ENCODE measurements at places on chromosomes 13 and 19. TPM values are rescaled to one million over a fixed set of nuclear protein-coding genes. Genes with fewer than 3 reads are reported as not detected.

DNA sequence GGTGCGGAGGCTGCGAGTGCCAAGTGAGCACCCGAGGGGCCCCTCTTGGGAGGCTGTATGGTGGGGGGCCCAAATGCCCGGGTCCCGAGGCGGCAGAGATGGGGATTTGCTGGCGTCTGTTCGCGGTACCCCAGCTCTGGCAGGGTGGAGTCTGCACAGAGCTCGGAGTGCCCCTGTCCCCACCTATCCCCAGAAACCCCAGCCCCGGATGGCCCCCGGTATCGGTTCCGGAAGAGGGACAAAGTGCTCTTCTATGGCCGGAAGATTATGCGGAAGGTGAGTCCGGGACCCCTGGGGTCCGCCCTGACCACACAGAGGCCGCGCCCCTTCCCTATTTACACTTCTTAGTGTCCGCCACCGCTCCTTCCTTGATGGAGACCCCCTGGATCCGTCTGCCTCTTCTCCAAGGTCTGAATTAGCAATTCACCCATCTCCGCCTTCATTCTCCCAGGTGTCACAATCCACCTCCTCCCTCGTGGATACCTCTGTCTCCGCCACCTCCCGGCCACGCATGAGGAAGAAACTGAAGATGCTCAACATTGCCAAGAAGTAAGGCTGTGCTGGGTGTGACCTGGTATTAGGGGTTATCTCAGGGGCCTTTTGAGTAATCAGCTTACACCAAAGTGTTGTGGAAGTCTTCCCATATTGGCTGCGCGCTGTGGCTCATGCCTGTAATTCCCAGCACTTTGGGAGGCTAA, 630 bp downstream of the PNPLA6 start:
- peak overlapping the region; percentile 58 for H3K27ac ChIP-seq
- H3K27me3 ChIP-seq: no peaks in the 10 kb centered on the region
- H3K4me1 ChIP-seq: peaks cover 4% of the 10 kb centered on the region

- peaks cover 18% of the 10 kb centered on the region for H3K4me1 ChIP-seq
- no peak overlapping the region for H3K4me3 ChIP-seq
- peaks cover 11% of the 10 kb centered on the region for H3K36me3 ChIP-seq
- no peaks in the 10 kb centered on the region for H3K27me3 ChIP-seq
- DNase-seq: no peak
- no peak overlapping the region for H3K27ac ChIP-seq
These were observed 39.1 kb downstream of the FAM216B start for GRCh38 chr13:42820451-42820850.

DNA sequence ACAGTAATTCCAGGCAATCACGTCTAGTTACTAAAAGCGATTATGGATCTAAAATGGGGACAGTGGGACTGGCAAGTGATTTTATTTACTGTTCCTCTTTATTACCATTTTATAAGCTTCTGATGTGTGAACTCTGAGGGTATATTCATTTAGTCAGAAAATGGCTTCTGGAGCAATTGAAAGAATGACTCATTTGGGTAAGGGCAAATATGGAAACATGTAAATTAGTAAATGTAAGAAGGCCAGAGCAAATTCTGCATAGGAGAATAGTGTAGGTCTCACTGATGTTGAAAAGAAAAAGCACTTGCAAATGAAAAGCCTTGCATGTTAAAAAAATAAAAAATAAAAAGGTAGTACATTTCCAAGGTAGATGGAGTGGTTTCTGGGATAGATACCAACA, 262.2 kb downstream of the KLF5 start:
- H3K27me3 ChIP-seq: no peaks in the 10 kb centered on the region
- H3K27ac ChIP-seq: no peak overlapping the region
- no peak overlapping the region for H3K4me3 ChIP-seq
- peaks cover 2% of the 10 kb centered on the region for H3K4me1 ChIP-seq
- H3K36me3 ChIP-seq: no peaks in the 10 kb centered on the region

FOSB gene
- total RNA-seq: 28.4 TPM

Measured in type B pancreatic cell (in vitro differentiated cells).